Daoy (cell line): ENCODE measurements at places on chromosomes 5 and 9. TPM values are rescaled to one million over a fixed set of nuclear protein-coding genes. Genes with fewer than 3 reads are reported as not detected.

The RPL37 gene
- 312 and 606 TPM in 2 replicates for total RNA-seq

The PCDHGC5 gene
- 0.06 and 0.09 TPM in 2 replicates for total RNA-seq

- no peak for DNase-seq
These were observed 488.2 kb downstream of the NTRK2 start for GRCh38 chr9:85157772-85158171.

- DNase-seq: no peak
These were observed 89.9 kb upstream of the MPDZ start for GRCh38 chr9:13369431-13369830.
